ENCODE measurements at places on chromosomes 3 and 15.
A peak's percentile ranks its signal among the peaks of the same experiment; 100 is the strongest.

GRCh38 chr15:95303713-95304112 lies 1026.8 kb upstream of the NR2F2 start:
- DNase-seq, result no peak

DNA sequence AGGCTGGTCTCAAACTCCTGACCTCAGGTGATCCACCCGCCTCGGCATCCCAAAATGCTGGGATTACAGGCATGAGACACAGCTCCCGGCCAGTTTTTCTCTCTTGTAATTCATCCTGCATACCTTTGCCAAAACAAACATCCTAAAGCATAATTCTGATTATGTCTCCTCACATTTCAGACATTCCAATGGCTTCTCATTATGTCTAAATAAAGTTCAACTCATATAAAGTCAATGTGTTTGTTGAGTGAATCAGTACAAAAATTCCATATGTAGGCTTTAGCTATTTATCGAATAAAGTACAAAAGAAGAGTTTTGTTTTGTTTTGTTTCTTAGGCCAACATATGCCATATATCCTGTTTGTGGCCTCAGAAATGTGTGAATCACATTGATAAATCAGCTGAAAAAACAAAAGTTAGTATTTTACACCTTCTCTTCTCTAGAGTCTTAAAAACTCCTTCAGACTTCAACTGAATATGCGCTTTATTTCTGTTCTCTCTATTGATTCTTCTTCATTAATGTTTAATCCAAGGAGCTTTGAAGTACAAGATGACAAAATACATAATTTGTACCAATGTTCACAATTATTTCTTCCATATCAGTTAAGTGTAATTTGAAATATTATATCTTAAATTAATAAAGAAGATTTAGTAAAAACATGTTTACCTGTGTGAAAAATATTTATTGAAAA lies 165.8 kb downstream of the MECOM start:
- no peak for DNase-seq

GRCh38 chr3:150022381-150023238 lies 51.9 kb upstream of the PFN2 start:
- peak; percentile 7 for DNase-seq

- DNase-seq, result no peak
Measured at GRCh38 chr3:47908744-47909143, 105.8 kb downstream of the DHX30 start.

DNA sequence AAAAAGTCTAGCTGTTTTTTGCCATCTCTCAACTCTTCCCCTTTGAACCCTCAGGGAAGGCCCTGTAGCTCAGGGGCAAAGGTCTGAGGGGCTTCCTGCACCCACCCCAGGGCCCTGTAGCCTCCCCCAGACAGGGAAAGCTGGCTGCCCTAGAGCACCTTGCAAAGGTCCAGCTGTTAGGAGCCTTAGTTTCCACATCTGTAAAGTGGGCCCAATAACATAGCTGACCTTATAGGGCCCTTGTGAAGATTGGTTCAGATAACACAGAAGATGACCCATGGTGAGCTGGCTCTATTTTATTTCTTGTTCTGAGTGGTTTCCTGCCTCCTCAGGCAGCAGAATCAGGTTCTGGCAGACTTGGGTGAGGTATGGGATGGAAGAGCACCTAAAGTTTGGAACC lies 55.2 kb upstream of the SMAD6 start:
- no peak for DNase-seq
